ENCODE measurements at places on chromosomes 5 and 9. TPM values are rescaled to one million over a fixed set of nuclear protein-coding genes. Genes with fewer than 3 reads are reported as not detected.
A peak's percentile ranks its signal among the peaks of the same experiment; 100 is the strongest.

The AK8 gene
- 0.37 TPM for polyA plus RNA-seq

The SHC3 gene
- polyA plus RNA-seq: 0.61 TPM

The LHX2 gene
- polyA plus RNA-seq: 1.9 TPM

DNA sequence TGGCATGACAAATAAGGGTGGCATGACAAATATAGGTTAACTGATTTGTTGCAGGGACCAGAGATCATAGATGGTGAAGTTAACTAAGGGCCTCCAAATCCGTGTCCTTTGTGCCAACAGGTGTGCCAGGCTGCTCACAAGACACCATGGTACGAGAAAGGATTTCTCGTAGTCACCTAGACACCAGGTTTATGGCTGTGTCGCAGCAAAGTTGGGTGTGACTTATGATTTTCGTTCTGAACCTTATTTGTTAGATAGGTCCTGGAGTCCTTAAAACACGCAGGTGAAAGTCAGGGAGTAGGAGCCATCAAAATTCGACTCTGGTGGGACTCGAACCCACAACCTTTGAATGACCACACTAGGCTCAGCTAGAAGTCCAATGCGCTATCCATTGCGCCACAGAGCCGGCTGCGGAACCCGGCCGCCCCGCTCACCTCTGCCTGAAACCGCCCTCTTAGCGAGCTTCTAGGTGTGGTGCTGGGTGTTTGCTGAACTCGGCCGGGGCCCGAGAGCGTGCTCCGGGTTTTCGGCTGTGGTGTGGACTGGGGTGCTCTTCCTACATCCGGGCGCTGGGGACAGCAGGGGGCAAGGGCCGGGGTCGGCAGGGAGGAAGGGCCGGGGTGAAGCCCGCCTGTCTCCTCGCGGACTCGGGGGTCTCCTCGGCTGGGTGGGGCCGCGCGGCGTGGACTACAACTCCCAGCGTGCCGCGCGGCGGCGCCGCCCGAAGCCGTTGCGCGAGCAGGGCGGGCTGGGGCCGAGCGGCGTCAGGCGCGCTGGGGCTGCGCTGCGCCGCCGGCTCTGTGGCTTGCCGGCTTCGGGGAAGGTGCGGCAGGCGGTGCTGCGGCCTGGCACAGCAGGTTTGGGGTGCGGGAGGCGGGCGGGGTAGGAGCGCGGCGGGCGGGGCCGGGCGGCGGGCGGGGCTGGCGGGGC lies at the start of gene SLC27A4:
SLC27A4 (plus strand) TSS at position 767 of the 930 bp plus-strand sequence. CDS start 2,606 bp downstream, outside the sequence.
- DNase-seq: peak; percentile 47

DNA sequence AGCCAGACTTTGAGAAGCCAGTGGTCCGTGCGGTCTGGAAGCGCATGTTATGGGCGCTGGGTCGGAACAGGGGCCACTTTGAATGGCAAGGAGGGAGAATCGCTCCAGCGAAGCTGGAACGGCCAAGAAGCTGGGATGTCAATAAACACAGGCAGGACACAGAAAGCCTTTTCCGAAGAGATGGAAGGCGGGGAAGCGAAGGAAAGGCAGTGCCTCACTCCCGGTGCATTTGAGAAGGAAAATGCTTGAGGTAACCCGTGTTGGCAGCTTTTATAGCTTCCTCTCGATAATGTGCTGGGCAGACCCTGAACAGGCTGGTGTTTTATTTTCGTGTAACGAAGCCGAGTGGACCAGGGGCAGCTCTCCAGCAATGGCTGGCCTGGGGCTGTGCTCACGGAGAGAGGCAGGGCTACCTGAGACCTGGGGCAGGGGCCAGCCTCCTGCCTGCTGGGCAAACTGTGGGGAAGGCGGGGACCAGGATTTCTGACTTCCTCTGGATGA lies 84.2 kb upstream of the SPRY4 start:
- no peak for DNase-seq

DNA sequence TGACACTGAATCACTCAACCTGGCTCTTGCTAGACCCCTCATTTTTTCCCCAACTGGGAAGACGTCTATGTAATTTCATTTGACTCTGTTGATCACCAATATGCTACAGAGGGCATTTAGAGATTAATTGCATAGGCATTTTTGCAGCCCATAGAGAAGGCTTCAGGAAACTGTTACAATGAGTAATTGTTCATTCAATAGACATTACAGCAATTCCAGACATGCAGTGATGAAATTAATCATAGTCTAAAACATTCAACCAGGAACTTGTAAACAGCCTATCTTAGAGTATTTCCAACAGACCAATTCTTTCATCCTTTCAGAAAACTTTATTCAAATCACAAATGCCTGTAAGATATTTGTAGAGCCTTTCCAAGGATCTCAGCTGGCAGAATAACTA lies 122.3 kb downstream of the MARCHF11 start:
- DNase-seq: no peak

GRCh38 chr5:171841984-171842776 lies 56.6 kb downstream of the SMIM23 start:
- DNase-seq: no peak

- no peak for DNase-seq
These were observed 51.3 kb upstream of the SUB1 start for GRCh38 chr5:32534041-32534440.
